ENCODE measurements at places on chromosomes 5 and 9. TPM values are rescaled to one million over a fixed set of nuclear protein-coding genes. Genes with fewer than 3 reads are reported as not detected.

DNA sequence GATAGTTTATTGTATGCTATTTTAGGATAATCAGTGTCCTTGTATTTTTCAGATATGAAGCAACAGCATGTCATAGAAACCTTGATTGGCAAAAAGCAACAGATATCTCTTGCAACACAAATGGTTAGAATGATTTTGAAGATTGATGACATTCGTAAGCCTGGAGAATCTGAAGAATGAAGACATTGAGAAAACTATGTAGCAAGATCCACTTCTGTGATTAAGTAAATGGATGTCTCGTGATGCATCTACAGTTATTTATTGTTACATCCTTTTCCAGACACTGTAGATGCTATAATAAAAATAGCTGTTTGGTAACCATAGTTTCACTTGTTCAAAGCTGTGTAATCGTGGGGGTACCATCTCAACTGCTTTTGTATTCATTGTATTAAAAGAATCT is 14.5 kb downstream of the CCT5 start:
- DNase-seq: no peak

Gene SELENOP
- total RNA-seq: 86.9 TPM

DNA sequence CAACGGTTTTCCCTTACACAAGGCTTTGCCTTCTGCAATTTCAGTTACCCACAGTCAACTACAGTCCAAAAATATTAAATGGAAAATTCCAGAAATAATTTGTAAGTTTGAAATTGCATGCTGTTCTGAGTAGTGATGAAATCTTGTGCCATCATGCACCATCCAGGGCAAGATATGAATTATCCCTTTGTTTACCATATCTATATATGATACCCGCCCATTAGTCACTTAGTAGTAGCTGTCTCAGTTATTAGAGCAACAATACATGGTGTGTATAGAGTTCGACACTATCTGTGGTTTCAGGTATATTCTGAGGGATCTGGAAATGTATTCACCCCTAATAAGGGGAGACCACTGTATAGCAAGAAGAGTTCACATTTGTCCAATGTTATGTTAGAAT is 29.4 kb downstream of the ERBIN start:
- DNase-seq: no peak

Gene MCCC2
- total RNA-seq: 44.4 TPM

- no peak for DNase-seq
Observed at GRCh38 chr9:124220946-124221451, 36.8 kb upstream of the NEK6 start.
